Activated naive CD4-positive, alpha-beta T cell treated with anti-CD3 and anti-CD28 coated beads, Interleukin-2, amount 50 U/mL, for 16 hours (primary cell): ENCODE measurements at places on chromosomes 13 and 19.

GRCh38 chr19:29524912-29525831 is 622 bp upstream of the VSTM2B start:
- DNase-seq, result no peak

GRCh38 chr13:109211616-109212015 is 574.8 kb downstream of the IRS2 start:
- DNase-seq, result no peak

DNA sequence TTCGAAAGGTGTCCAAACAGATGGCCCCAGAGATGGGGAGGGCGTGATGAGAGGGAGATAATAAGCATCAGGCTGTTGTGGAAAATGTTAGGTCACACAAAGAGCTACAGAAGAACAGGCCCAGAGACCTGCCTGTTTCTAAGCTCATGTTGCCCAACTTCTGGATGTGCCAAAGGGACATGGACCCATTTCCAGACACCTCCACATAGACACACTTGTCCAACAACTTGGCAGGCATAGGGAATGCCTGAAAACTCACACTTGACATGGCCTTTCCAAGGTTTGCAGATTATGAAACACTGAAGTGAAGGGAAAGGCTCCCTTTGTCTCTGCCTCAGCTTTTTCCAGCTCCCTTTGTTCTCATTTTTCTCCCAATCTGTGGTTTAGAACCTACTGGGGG is 43.5 kb upstream of the CYP2B6 start:
- no peak for DNase-seq

DNA sequence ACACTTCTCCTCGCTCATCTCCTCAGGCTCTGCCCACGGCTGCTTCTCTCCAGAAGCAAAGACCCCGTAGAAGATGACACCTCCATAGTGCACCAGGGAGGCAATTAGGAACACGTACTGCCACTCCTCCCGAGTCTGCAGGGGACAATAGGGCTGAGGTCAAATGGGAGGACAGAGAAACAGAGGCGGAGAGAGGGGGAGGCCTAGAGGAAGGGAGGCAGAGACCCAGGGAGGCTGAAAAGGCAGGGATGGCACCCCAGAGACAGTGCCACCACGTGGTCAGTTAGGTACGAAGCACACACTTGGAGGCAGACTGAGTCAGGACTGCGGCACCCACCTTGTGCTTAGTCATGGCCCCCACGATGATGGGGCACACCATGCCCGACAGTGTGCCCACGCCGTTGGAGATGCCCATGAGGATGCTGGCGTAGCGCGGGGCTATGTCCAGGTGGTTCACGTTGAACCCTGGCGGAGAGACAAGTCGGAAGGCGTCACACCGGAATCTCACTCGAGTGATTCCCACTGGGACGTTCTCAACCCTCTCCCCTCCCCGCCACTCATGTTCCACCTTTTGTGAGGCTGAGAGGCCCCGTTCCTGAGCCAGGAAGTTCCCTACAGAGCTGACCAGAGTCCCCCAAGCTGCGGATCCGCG is 5.6 kb downstream of the GFY start:
- peak; percentile 37 for DNase-seq

GRCh38 chr13:92429231-92429630 is 797.4 kb upstream of the GPC6 start:
- no peak for DNase-seq

DNA sequence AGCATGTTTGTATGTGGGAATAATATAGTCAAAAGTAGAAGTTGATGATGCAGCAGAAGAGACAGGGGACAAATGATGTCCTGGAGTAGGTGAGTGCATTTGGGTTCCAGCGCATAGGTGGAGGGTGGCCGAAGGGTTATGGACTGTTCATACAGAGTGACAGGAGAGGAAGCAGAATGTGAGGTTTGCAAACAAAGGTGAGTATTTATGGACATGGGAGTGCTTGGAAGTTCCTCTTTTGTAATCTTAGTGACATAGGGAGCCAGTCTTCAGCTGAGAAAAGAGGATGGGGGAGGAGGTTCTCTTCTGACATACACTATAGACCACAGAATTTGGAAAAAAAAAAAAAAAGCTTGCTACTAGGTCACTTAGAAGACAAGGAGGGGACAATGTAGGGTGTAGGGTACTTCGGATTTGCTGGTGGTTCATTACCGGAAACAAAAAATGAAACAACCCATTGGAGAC is 331.6 kb downstream of the DLEU7 start:
- no peak for DNase-seq

DNA sequence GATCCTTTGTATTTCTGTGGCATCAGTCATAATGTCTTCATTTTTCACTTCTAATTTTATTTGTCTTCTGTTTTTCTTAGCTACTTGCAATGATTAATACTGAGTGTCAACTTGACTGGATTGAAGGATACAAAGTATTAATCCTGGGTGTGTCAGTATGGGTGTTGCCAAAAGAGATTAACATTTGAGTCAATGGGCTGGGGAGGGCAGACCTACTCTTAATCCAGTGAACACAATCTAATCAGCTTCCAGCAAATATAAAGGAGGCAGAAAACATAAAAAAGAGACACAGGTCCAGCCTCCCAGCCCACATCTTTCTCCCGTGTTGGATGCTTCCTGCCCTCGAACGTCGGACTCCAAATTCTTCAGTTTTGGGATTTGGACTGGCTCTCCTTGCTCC is 640.9 kb upstream of the MIR17HG start:
- no peak for DNase-seq
